IPS DF 19.7 (cell line): ENCODE measurements at places on chromosomes 6 and 20.

GRCh38 chr6:11221623-11222384, 10.7 kb downstream of the NEDD9 start:
- DNase-seq = no peak

- DNase-seq = no peak
Observed at GRCh38 chr20:48698507-48699267, 129.1 kb downstream of the PREX1 start.

DNA sequence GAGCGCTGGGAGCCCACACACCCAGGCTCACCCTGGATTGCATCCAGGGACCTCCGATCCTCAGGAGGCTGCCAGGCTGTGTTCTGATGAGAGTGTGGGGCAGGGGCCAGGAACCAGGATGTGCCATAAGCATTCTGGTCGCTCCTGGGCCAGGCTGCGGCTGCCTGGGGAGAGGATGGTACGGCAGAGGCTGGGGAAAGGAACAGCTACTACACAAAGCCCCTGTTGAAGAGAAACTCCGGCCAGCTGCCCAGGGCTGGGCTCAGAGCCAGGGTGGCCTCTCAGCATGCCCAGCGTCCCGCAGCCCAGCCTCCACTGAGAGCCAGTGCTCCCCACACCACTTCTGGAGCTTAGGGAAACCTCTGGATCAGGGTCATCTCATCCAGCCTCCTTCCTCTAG, 21.7 kb upstream of the OCSTAMP start:
- DNase-seq = no peak

- DNase-seq = no peak
Observed at GRCh38 chr6:135114355-135115145, 59.9 kb upstream of the HBS1L start.

DNA sequence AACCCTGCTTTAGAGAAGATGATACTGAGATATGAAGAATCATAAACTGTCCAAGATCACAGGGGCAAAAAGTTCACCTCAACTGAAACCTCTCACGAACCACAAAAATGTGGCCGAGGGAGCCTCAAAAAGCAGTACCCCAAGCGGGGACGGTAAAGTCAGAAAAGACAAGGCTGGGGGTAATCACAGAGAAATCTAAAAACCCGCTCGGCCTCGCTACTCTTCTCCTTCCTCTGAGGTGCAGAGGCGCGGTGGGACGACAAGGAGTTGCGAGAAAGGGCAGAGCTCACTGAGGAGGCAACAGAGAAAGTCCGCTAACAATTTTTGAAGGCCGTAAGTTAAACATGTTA, 356 bp upstream of the IRAK1BP1 start:
- DNase-seq = no peak

- DNase-seq = no peak
Observed at GRCh38 chr6:109255946-109256640, 126.2 kb downstream of the CD164 start.

- no peak for DNase-seq
Observed at GRCh38 chr6:84037425-84038089, 4.0 kb downstream of the MRAP2 start.
